ENCODE measurements at places on chromosomes 12 and 14.

DNA sequence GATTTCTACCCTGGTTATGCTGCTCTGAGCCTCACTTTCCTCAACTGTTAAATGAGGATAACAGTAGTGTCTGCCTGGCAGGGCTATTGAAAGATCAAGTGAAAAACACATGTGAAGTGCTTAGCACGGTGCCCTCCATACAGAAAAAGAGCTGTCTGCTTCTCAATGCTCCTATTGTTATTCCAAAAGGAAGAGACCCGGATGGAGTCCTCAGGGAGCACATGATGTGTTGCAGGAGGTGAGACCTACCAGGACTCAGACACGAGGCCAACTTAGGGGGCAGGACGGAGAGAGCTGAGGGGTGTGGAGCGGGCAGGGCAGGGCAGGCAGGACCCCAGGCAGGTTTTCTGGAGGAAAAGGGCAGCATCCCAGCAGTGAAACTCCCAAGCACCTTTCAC is 8.9 kb downstream of the FAIM2 start:
- DNase-seq: no peak

DNA sequence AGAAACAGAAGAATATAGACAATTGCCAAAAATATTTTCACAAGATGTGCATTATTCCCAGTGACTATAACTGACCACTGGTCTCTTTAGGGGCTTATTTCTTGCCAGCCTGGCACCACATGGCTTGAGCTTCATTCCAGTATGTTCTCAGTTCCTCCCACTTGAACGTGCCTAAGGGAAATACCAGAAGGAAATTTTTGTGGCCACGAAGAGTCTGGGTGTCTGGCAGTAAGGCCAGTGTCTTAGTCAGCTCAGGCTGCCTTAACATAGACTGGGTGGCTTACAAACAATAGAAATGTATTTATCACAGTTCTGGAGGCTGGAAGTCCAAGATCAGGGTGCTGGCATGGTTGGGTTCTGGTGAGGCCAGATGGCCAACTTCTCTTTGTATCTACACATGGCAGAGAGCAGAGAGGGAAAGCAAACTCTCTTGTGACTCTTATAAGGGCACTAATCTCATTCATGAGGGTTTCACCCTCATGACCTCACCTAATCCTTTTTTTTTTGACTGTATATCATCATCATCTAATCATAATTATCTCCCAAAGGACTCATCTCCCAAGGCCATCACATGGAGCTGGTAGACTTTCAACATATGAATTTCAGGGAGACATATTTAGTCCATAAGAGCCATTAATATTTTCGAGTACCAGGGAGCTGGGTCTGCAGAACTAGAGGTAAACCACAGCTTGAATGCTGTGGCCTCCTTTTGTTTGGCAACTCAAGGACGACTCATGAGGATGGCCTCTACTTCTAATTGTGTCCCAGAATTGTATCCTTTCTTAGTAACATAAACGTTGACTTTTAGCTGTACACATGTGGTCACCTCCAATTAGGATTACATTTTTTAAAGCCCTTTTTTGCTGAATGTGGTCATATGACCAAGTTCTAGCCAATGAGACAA is 5.1 kb upstream of the SMOC1 start:
- no peak for DNase-seq

- no peak for DNase-seq
These were observed 344.4 kb upstream of the STXBP6 start for GRCh38 chr14:25394356-25394755.

DNA sequence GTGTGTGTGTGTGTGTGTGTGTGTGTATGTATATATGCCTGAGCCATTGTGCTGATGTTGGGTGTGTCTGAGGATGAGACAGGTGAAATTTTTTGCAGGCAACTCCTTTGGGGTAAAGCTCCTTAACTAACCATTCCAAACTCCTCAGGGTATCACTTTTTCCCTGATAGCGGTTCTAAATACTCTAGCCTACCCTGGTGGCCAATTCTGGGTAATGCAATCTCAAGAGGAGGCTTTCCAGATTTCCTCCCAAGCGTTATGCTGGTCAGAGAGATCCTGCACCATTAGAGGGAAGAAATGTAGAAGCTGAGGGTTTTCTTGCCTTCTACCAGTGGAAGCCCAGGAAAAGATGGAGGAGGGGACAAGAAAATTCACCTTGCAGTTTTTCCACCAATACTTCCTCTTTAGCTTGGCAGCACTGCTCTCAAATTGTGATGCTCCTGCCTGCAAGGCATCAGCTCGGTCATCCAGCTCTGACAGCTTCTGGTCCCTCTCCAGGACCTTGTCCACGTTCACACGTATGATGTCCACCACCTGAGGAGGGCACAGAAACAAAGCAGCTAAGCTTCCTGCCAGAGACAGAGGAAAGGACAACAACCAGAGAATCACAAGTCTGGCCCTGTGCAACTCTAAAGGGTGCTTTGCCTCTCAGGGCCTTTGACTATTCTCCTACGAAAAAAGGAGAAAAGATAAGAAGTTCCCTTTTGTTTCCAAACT is 4.9 kb downstream of the VAMP1 start:
- DNase-seq: no peak

DNA sequence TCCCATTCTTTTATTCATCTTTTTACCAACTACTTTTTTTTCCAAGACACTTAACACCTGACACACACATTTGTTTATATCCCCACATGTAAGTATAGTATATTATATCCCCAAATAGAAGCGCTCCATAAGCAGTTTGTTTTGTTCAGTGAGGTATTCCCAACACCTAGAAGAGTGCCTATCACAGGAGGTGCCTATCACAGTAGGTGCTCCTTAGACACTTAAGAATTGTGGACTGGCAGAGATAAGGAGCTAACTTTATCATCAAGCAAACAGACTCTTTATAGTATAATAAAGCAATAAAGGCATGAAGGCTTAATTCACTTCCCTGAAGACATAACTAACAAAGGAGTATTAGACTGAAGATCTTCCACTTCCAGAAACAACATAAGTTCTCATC is 29.1 kb downstream of the OSBPL8 start:
- no peak for DNase-seq

DNA sequence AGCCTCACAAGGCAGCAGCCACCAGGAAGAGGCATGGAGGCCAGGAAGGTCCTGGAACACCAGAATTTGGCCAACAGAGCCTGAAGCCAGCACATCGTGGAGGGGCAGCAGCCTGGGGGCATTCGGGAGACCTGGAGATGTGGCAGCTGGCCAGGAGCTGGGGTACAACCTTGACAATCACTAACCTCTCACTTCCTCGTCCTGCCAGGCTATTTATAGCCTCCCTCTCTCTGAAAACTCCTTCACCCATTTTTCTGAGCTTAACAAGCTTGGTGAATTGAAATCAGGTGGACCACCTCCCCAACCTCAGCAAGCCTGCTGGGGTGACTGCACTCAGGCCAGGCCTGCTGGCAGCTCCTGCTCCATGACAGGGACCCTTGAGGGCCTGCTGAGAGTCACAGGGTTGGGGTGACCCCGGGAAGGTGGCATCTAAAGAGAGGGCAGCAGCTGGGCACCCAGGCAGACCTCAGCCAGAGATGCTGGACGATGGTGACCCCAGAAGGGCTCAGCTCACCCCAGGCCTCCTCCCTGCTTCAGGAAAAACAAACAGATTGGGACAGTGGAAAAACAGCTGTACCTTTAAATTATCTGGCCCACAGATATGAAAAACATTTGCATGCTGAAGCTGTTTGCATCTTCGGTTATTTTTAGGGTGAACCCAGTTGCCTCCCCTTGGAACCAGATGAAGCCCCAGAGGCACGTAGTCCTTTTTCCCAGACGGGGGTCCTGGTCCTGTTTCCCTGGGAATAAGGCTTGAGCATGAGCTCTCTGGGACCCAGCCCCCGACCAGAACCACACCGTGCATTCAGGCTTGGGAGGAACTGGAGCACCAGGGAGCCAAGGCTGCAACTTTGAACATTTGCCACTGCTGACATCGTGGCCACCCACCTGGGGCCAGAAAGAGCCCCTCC is 67.0 kb downstream of the PITPNM2 start:
- DNase-seq: no peak

DNA sequence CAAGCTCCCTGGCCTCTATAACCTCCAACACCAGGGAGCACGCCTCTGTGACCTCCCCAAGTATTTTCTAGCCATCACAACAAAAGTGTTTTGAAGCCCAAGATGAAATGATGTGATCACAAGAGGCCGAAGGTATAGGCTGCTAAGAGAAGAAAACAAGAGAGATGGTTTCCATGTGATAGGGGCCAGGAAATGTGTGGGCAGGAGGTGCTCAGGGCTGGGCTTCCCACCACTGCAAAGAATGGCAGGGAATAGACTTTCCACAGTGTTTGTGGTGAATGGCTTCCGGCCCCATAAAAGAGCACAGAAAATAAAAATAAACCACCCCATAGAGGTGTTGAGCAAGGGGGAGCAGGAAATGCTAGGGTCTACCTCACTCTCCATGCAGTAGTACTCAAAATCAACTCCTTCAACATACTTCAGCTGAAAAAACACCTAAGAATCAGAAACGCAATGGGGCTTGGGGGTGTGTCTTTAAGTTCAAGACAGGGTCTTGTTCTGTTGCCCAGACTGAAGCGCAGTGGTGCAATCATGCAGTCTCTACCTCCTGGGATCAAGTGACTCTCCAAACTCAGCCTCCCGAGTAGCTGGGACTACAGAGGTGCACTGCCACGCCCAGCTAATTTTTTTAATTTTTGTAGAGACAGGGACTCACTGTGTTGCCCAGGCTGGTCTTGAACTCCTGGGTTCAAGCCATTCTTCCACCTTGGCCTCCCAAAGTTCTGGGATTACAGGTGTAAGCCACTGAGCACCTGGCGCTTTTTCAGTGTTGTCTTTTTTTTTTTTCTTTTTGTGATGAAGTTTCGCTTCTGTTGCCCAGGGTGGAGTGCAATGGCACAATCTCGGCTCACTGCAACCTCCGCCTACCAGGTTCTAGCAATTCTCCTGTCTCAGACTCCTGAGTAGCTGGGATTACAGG is 27.1 kb downstream of the DAD1 start:
- DNase-seq: peak; percentile 59

DNA sequence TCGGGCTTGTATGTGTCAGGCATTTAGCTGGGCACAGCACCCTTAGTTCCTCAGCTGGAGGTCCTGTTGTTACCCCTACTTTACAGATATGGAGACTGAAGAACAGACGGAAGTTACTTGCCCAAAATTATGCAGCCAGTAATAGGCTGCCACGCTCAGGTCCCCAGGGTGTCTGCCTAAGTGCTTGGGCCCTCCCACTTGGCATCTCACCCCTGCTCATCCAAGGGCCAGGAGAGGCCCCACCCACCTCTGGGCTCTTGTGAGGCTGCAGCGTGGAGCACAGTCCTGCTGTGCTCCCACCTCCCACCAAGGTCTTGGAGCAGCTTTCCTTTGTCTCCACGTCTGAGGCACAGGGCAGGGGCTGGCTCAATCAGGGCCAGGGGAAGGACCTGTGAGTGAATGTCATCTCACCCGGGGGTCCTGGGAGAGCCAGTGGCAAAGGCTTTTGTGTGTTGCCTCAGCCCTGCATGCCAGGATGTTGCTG is 64.6 kb downstream of the BEGAIN start:
- DNase-seq: no peak

- DNase-seq: no peak
These were observed 179.7 kb downstream of the SLC6A15 start for GRCh38 chr12:84732828-84733340.

DNA sequence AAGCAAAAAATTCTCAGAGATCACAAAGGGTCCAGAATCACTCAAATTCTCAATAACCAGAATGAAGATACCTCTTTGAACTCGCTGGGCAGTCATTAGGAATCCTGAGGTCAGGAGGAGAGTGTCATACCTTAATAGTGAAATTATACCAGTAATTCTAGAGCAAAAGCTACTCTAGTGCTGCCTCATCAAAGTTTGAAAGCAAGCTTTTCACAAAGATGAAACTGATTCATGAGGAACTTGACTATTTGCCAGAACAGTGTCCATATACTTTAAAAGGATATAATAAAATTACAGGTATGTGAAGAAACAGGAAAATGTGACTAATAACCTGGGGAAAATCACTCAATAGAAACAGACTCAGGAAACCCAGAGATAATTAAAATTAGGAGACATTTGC is 44.5 kb downstream of the EML5 start:
- DNase-seq: no peak

DNA sequence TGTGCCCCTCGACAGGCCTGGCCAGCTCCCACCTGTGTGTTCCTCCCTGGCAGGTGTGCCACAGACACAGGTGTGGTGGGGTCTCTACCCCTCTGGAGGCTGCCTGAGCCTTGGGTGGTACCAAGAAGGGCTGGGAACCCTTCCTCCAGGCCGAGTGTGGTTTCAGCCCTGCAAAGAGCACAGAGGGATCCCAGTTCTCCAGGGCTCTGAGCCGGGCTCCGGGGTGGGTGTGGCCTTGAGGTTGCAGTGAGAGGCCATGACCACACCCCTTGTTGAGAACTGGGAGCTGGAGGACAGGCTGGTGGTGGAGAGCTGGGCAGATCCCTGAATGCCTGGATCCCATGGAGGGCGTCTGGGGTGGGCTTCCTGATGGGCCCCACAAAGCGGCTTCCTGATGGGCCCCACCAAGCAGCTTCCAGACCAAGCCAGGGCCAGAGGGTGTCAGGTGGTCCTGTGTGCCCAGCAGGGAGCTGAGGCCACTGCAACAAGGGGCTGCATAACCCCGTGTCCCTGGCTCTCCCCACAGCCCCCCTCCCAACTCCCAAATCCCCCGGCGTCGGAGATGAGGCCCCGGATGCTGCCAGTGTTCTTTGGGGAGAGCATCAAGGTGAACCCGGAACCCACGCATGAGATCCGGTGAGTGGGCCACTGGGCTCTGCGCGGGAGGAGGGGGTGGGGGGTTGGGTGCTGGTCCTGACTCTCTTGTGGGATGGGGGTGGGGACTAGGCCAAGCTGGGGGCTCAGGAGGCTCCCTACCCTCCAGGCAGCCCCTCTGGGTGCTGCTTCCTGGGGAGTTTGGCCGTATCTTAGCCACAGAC is 16.6 kb downstream of the RFLNA start:
- no peak for DNase-seq

DNA sequence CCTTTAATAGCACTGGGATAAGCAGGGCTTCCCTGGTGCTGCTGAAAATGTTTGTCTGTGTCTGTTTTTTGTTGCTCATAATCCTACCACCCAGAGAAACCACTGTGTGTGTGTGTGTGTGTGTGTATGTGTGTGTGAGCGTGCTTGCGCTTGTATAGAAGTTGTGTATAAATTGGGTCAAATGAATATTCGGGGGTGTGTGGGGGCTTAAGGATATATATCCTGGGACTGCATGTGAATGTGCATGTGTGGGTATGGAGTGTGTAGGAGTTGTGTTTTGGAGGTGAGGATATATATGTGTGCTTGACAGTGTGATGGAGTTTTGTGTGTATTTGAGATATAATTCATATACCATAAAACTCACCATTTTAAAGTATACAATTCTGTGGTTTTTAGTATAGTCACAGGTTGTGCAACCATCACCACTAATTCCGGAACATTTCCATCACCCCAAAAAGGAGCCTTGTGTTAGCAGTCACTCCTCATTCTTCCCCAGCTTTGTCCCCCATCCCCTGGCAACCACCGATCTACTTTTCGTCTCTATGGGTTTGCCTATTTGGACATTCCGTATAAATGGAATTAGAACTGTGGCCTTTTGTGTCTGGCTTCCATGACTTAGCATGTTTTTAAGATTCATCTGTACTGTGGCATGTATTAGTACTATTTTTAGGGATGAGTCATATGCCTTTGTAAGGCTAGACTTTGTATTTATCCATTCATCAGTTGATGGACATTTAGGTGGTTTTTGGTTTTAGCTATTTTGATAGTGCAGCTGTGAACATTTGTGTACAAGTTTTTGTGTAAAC is 25.6 kb downstream of the TCTN1 start:
- no peak for DNase-seq

GRCh38 chr12:95215949-95216348 is 1.3 kb downstream of the FGD6 start:
- DNase-seq: no peak

All from CD8-positive, alpha-beta T cell (primary cell).